Esophagus squamous epithelium (tissue), 5 donors: ENCODE measurements at places on chromosomes 5 and 9.

GRCh38 chr5:107248066-107248695 lies 422.6 kb downstream of the EFNA5 start:
- no peak for DNase-seq

DNA sequence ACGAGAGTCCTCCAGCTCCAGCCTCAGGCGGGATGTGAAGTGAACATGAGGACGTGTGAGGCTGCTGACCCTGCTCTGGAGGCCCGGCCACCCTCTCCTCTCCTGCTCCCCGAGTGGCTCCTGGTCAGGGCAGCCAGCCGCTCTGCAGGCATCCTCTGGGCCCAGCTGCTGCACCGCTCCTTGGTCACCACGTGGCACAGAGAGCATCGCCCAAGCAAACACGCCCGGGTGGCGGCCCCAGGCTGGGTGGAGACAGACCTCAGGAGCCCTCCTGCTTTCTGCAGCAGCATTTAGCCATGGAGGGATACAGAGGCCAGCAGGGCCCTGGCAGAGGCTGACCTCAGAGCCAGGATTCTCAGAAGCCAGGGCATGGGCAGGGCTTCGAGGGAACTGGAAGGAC lies 69.7 kb upstream of the SARDH start:
- DNase-seq = no peak

- no peak for DNase-seq
Observed at GRCh38 chr9:2157277-2158110, 142.3 kb downstream of the SMARCA2 start.

DNA sequence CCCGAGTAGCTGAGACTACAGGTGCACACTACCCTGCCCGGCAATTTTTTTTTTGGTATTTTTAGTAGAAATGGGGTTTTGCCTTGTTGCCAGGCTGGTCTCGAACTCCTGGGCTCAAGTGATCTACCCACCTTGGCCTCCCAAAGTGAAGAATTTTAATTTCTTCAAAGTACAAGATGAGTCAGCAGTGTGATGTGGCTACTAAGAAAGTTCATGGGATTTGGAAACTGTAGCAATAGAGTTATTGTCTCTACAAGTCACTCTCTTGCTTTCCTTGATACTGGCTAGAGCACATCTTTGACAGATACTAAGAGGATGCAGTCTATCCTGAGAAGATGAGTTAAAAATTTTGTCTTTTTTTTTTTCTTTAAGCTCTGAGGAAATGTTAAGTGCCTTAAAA lies 1.6 kb downstream of the CREB3 start:
- no peak for DNase-seq

DNA sequence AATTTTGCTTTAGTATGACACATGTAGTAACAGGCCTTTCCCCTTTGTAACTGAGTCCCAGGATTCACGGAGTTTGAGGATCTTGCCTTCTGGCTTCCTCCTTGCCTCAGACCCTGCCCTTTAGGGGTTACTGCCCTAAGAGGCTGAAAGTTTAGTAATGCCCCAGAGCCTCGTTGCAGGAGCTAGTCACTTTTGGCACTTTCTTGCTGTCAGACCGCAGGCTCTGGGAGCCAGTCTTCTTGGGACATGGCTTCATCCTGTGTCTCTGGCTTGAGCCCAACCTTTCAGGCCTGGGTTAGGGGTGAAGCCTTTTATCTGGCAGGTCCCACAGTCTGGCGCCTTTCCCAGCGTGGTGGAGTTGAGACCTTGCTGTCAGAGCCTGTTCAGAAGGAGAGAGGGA lies 185.6 kb upstream of the DMRT1 start:
- no peak for DNase-seq

- no peak for DNase-seq
Observed at GRCh38 chr9:99158629-99159028, 53.7 kb downstream of the TGFBR1 start.

DNA sequence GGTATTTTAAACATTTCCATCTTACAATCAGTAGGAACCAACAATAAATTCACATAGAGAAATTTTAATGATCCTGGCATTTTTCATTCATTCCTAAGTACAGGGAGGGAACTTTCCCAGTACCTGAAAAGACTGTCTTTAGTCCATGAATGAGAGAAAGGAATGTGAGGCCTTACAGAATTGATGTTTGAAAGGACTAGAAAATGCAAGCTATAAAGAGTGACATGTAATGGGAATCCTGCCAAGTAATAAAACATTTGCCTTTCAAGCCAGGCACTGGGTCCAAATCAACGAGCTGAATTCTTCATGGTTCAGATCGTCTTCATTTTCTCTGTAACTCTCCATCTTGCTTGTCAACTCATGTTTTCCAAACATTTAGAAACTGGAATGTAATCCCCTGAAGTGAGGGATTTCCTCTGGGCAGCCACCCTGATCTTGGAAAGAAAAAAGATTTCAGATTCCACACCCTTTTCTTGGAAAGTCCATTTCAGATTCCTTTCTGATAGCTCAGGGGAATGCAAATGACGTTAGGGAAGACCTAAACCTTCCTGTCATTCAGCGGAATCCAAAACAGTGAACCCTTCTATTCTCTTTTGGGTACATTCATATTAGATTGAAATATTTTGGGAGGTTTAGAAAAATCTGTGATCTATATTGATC lies 315.8 kb downstream of the SH3GL2 start:
- no peak for DNase-seq

DNA sequence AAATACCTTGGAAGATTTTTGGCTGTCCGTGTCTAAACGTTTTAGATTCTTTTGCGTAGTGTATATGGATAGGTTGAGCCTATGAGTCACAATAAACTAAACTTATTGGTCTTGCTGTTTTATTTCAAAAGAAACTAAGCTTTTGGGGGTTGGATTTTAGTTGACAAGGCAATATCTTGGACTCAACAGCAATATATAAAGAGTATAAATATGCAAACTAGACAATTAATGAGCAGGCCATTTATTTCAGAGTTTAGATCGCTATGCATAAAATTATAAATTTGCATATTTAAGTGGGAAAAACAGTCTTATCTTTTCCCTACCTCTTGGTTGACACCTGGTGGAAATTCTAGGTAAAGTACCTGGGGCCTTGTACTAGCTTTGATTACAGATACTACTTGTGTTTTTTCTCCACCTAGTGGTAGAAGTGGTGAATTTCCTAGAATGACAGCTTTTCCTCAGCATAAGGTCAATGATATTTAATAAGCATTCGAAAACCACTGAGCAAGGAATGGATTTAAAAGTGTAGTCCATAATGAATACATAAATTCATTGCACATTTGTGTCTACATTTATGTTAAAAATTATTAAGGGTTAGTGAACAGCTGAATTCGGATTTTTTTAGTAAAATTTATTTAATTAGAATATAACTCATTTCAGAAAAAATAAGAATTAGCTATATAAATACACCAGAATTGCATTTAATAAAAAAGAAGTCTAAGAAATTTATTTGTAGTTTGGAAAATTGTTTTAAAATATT lies 1.7 kb upstream of the ARRDC3 start:
- DNase-seq = no peak

DNA sequence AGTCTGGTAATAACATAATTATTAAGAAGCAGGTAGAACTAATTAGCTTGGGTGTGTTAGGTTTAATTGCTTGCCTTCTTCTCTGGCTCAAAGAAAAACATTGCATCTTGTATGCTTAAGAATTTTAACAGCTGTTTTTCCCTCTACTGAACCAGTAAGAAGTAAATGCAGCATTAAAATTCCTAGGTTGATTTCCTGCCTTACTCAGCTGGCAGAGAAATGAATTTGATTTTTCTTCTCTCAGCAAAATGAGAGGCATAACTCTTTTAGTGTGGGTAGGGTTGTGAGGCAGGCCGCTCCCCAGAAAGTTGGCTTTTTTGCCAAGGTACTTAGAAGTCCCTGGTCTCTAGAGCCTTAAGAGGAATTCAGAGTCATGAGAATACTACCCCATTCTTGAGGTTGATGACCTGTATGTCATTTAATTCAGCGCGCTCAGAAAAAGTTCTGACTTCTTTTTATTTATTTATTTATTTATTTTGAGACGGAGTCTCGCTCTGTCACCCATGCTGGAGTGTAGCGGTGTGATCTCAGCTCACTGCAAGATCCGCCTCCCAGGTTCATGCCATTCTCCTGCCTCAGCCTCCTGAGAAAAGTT lies 302.6 kb downstream of the ARHGEF28 start:
- no peak for DNase-seq

GRCh38 chr9:33197279-33198152 lies 30.4 kb upstream of the B4GALT1 start:
- no peak for DNase-seq

DNA sequence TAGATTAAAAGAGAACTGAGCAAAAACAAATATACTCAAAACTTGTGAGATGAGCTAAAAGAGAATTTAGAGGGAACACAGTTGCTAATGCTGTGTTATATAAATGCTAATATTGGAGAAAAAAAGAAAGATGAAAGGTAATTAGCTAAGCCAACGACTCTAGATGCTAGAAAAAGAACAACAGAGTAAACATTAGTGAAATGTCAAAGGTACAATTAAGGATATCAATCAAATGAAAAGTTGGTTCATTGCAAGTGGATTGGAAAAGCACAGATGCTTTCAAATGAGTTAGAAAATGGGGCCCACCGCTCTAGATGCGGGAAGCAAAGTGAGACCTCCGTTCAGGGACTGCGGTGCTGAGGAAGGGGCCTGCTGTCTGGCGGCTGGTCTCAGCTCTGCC lies 17.9 kb upstream of the BARHL1 start:
- no peak for DNase-seq

GRCh38 chr9:23464275-23464674 lies 361.8 kb downstream of the ELAVL2 start:
- DNase-seq = no peak

- DNase-seq = no peak
Observed at GRCh38 chr5:6587171-6587570, 45.7 kb downstream of the NSUN2 start.

DNA sequence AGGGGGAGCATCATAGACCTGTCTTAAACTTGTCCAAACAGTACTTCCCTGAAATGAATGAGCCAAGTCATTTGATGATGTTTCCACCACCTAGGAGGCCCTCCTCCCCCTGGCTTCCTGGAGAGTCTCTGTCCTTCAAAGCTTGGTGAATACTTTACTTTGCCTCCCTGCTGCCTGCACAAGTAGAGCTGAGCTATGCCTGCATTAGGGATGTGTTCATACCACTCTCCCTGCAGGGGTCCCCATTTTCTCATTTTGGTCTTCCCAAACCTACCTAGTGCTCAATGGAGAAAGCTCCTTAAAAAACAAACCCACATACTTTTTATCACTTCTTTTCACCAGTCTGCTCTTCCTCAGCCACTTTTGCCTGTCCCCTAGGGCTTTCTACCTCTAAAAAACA lies 7.7 kb downstream of the CCNI2 start:
- DNase-seq = no peak

DNA sequence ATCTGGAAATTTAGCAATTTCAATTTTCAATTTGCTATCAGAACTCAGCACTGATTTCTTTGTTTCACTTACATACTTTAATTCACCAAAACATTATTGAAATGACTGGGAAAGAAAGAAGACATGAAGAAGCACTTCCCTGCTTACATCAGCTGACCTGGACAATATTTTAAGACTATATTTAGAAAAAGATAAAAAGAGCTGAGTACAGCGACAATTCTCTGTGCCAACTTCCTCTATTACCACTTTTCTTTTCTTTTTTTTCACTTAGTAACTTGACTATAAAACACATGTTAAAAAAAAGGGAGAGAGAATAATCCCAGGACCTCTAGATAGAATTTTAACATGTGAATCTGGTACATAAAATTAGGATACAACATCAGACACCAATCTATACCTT lies 35.6 kb downstream of the MEF2C start:
- no peak for DNase-seq
